ENCODE measurements at places on chromosomes 16 and 17. TPM values are rescaled to one million over a fixed set of nuclear protein-coding genes. Genes with fewer than 3 reads are reported as not detected.

DNA sequence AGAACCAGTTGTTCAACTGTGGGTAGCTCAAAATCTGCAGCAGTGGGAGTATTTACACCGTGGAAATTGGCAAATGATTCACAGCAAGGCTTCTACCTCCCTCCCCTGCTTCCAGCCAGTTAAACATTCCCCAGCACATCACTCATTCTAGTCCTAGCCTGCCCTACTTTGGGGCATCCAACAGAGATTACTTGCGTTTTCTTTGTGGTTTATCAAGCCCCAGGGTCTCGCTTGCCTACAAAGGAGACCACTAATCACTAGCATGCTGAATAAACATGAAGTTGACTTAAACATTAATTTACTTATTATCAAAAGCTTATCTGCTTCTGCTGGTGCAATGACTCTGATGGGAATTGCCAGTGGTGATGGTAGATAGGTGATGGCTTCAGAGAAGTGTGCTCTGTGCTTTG lies 94.5 kb downstream of the MARF1 start:
- DNase-seq, result no peak

- DNase-seq, result no peak
Observed at GRCh38 chr16:31357324-31358109, 2.5 kb downstream of the ITGAX start.

- no peak for DNase-seq
Observed at GRCh38 chr16:27759967-27760788, 210.2 kb downstream of the KATNIP start.

Gene CES3
- polyA plus RNA-seq, result 3.6 TPM

Gene PRSS8
- 64.2 TPM for polyA plus RNA-seq

Gene FAM20A
- 11.6 TPM for polyA plus RNA-seq
